Stimulated activated CD8-positive, alpha-beta memory T cell treated with anti-CD3 and anti-CD28 coated beads, Interleukin-4, amount 100 ng/mL, for 1 hour (primary cell): ENCODE measurements at places on chromosomes 16 and 17.

DNA sequence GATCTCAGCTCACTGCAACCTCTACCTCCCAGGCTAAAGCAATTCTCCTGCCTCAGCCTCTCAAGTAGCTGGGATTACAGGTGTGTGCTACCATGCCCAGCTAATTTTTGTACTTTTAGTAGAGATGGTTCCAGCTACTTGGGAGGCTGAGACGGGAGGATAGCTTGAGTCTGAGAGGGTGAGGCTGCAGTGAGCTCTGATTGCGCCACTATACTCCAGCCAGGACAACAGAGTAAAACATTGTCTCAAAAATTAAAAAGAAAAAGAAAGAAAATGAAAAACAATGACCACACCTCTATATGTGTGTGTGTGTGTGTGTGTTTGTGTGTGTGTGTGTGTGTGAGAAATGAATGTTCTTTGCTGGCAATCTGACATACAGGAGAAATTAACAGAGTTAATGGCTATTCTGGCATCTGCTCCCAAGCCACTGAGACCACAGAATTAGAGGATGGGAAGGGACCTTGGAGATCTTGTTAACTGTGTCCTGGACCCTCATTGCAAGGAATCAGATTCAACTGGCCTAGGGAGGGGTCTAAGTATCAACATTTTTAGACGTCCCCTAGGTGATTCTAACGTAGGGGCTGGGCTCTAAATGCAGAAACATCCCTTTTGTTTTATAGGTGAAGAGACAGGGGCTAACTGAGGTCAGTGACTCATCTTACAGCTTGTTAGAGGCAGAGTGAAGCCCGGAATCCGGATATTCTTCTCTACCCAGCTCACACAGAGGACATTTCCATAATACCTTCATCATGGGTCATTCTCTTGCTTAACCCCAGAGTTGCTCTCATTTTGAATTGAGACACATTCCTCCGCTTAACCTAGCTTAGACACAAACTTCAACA is 16.4 kb upstream of the MARCHF10 start:
- DNase-seq = no peak

DNA sequence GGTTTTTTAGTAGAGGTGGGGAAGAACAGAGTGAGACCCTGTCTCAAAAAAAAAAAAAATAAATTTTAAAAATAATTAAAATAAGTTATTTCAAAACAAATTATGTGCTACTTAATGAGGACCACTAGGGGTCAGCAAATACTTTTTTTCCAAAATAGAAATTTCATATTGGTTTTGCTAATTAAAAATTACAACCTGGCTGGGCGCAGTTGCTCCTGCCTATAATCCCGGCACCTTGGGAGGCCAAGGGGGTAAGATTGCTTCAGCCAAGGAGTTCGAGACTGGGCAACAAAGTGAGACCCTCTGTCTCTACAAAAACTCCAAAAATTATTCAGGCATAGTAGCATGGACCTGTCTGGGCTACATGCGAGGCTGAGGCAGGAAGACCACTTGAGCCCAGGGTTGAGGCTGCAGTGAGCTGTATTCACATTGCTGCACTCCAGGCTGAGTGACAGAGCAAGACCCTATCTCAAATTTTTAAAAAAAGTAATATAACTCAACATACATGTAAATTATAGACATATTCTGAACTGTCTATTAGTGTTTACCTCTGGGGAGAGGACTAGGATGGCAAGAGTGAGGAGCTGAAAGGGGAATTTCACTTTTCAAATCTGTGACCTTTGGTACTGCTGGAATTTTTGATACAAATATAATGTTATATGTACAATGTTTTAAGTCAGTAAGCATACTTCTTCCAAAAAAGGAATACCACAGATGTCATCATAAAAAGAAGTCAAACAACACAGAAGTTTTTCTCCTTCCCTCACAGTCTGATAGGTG is 8.1 kb downstream of the MEIOB start:
- DNase-seq = no peak

DNA sequence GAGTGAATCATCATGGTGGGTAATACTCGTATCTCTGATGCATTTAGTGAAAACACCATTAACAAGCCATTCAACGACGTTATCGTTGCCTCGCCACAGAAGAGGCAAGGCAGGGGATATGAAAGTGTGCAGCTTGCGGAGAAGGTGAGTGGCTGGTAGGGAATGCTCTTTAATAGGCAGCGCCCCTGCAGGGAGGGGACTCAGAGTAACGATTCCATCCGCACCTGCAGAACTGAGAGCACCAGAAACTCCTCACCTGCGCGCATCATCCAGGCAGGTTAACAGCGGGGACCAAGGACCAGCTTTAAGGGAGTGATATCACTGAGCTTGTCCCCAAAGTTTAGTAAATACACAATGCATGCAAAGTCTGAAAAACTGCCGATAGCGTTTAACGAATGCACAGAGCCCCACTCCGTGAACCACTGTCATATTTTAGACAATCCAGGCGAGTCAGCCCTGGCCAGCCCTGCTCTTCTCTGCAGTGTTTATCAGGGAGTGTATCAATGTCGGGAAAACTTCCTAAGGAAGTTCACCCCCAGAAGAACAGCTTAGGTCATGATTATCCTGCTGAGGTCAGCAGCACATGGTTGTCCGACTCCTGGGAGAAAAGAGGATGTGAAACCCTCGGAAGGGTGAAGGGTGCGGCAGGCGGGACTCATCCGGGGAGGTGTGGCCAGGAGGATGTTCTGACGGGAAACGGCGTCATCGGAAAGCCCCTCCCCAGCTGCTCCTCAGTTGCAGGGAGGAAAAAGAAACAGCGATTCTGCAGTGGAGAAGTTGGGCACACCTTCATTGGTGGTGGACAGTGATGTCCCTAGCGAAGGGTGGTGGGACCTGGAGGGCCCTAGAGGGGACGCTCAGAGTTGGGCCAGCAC is 68.5 kb upstream of the DNAH17 start:
- peak; percentile 18 for DNase-seq

- peak; percentile 14 for DNase-seq
These were observed 7.6 kb downstream of the EPX start for GRCh38 chr17:58200024-58200633.

- DNase-seq = no peak
These were observed 11.2 kb downstream of the CBFB start for GRCh38 chr16:67040166-67040565.

DNA sequence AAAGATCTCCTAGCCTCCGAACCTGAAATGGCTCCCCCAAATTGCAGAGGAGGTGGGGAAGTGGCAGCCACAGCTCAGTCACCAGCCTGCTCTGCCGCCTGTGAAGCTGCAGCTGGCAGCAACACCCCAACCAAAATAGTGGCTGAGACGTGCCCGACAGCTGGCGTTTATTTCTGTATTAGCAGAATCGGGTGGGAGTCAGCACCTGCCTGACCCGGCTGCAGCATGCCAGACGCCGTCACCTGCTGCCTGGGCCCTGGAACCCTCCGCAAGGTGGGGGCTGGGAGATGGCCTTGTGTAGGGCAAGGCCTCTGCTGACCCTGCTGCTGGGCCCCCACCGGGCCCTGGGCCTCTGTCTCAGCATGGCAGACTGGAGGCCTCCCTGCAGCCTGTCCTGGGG is 17.5 kb upstream of the PABPN1L start:
- DNase-seq = no peak

DNA sequence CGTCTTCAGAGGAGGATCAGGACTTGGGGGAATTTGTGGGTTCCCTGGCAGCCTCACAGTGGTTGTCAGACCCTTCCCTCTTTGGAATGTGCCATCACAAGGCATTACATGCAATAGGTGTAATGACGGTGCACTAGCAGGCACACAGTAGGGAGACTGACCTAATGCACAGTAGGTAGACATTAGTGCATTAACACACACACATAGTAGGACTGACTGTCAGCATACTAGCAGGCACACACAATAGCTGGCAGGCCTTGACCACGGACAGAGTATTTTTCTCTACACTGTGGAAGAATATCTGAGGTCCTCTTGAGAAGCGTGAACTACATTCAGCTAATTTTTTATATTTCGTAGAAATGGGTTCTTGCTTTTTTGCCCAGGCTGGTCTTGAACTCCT is 10.9 kb upstream of the UBALD2 start:
- no peak for DNase-seq

DNA sequence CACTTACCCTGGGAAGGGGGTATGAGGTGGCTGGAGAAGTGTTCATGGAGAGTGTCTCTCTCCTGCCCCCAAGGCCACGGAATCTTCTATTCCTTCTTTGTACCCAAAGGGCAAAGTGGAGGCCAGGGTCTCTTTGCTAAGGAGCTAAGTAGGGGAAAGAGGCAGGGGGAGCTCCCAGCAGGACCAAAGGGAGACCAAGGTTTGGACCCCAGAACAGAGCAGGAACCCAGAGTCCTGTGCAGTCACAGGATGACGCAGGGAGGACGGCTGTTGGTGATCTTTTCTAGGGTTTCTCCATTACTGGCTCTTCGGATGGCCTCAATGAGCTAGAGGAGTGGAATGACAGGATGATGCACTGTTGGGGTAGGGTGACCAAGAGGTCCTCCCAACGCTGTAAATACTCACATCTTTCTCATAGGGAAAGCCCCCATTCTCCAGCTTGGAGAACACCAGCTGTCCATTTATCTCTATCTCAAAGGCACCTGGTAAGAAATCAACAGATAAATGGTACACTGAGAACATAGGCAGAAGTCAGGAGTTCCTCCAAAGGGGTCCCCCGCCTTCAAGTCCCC is 966 bp downstream of the MIEN1 start:
- DNase-seq = no peak

DNA sequence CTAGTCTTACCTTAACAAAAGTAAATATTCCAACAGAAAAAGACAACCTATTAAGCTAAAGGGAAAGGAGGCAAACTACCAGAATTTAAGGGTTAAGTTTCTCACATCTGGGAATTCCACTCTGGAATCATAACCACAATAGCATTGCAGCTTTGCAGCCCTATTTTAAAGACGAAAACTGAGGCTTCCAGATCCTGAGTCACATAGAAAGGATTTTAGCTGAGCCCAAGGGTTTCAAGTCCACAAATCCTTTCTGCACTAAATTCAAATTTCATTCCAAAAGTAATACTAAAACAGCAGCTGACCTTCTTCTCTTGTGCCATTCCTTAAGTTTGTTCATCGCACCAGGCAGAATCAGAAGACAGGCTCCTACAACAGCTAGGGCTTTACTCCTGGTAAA is 17.8 kb downstream of the XYLT1 start:
- no peak for DNase-seq

DNA sequence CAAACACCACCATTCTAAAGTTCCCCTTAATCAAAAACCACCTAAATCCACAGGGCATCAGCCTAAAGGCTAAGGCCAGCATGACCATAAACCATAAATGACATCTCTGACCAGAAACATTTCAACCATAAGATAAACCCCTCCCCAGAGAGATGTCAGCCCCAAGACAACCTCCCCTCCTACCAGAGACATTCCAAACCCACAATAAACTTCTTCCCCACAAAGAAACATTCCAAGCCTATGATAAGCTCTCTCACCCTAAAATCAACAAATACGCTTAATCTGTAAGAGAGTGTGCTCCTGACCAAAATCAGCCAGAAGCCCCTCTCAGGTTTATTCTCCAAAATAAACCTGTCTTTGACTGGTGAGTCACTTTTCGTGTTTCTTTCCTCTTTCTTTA is 54.8 kb downstream of the SLFN5 start:
- no peak for DNase-seq

DNA sequence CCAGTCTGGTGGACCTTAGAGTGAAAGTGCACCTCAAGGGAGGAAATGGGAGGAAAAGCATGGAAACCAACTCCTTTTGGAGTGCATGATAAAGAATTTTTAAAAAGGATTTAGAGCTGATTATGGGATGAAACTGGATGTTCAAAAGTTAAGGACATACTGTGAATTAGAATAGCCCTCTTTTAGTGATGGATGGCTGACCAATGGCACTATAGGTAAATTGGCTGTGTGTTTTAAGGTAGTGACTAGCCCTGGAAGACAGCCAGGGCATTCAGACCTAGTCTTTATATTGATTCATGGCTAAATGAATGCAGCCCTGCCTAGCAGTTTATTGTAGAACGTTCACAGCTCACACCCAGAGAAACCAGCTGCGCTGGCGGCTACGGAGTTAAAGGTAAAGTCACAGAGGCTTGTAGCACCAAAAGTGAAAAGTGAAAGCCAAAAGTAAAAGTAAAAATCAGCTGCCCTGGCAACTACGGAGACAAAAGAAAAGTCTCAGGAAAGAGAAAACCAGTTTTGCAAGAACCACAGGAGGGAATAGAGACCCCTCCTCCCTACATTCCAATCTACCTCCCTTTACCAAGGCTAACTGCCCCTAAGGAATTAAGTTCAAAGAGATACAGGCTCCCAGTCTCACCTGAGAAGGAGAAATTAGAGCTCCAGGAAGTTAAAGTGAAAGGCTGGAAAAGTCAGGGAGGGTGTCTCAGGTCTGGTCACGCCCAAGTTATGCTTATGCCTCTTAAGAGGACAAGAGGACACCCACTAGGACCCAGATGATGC is 21.8 kb downstream of the ACSM1 start:
- no peak for DNase-seq

DNA sequence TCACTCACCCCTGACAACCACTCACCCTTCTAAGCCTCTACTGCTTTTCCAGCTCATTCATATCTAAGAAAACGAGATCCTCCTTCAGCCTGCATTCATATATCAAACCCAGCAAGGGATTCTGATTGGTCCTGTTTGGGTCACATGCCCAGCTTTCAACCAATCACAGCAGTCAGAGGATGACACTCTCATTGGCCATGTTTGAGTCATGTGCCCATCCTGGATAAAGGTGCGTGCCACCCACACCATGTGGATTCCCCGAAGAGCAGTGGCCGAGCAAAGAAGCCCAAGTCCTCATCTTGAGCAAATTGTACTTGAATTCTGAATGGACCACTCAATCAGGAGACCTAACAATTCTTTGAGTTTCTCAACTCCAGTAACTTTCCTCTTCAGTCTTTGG is 45.0 kb downstream of the SCNN1G start:
- DNase-seq = no peak

GRCh38 chr17:21276264-21276588 is 8.3 kb upstream of the MAP2K3 start:
- DNase-seq = no peak

GRCh38 chr16:20247076-20247475 is 80.2 kb downstream of the GP2 start:
- no peak for DNase-seq

GRCh38 chr16:12538667-12539091 is 265.0 kb downstream of the CPPED1 start:
- no peak for DNase-seq

DNA sequence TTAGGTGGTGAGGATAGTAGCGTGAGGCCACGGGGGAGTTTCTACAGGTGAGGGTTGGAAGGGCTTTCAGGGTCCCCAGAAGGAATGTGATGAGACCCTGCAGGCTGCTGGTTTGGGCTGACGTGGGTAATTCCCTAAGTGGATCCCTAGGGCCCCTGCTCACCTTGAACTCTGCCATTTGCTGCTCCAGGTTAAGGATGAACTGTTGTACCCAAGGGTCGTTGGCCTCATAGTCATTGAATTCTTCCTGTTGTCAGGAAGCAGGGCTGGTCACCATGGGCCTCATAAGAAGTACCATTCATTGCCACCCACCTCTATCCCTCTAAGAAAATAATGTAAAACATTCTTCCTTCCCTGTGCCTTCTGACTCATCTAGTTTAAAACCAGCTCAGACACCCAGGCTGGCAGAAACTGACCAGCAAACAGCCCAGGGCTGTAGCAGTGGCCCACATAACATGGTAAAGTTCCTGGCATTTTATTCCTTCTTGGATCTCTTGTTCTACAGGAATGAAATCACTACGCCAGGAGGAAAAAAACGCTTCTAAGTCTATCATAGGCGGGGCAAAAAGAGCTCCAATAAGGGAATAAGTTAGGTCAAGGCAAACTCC is 27.6 kb downstream of the FCSK start:
- DNase-seq = no peak
